ENCODE measurements at places on chromosomes 7 and 10.
A peak's percentile ranks its signal among the peaks of the same experiment; 100 is the strongest.

DNA sequence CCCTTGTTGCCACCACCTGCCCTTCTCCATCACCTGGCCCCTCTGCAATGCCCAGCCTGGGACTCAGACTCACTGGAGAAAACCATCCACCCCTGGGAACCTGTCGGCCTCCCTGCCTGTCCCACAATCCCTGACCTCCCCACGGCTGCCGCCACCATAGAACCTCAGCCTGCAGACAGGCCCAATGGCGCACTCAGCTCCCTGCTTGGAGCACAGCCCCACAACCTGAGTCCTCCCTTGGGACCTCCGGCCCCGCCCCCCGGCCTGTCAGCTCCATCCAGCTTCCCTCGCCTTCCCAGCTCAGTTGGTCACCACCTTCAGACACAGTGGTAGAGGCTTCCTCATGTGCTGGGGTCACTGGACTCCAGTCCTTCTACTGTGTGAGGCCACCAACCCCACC, 41.1 kb downstream of the PARP12 start:
- no peak for DNase-seq

DNA sequence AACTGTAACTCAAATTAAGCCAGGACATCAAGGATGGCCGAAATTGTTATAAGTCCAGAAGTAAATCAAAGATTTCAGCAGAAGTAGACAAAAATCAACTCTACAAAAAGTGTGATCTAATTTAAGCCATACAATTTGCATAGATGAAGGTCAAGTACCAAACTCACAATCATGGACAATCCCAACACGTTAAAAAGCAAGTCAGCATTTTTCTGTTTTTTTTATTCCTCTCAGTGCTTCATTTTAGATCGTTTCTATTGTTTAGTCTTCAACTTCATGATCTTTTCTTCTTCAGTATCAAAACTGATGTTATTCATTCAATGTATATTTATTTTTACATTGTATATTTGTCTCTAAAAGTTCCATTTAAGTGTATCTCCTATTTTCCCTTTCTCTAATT, 674.3 kb upstream of the PHF14 start:
- DNase-seq = no peak

GRCh38 chr7:76122516-76123239, 74.8 kb downstream of the MDH2 start:
- peak; percentile 50 for DNase-seq

GRCh38 chr10:25604591-25604990, 329.4 kb upstream of the MYO3A start:
- no peak for DNase-seq

GRCh38 chr7:1013581-1013980, 30.6 kb downstream of the CYP2W1 start:
- DNase-seq = no peak

DNA sequence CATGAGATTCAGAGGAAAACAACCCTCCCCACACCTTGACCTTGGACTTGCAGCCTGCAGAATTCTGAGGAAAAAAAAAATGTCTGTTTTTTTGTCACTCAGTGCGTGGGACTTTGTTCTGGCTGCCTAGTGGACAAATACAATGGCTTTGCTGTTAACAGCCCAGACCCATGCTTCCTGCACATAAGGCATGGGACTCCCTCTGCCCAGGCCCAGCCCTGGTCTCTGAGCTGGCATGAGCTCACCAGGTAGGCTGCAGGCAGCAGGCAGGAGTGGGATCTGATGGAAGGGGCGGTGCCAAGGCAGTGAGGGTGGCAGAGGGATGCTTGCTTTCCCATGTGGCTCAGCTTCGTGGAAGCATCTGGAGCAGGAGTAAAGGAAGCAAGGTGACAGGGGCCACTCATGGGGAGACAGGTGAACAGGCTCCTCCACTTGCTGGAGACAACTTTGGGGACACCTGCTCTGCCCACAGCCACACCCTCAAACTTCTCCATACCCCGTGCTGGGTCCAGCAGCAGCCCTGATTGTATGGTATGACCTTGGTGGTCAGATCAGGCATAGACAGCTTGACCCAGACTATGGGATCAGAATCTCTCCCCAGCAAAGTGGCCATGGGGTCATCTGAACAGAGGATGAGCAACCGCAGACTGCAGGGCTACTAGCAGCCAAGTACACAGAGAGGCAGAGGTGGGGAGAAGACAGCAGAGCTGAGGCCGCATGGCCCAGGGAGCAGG, 27.0 kb downstream of the ANXA8 start:
- no peak for DNase-seq

GRCh38 chr7:18416988-18417387, 78.6 kb upstream of the HDAC9 start:
- no peak for DNase-seq

- no peak for DNase-seq
These were observed 1068.1 kb downstream of the NRG3 start for GRCh38 chr10:82943142-82943541.

DNA sequence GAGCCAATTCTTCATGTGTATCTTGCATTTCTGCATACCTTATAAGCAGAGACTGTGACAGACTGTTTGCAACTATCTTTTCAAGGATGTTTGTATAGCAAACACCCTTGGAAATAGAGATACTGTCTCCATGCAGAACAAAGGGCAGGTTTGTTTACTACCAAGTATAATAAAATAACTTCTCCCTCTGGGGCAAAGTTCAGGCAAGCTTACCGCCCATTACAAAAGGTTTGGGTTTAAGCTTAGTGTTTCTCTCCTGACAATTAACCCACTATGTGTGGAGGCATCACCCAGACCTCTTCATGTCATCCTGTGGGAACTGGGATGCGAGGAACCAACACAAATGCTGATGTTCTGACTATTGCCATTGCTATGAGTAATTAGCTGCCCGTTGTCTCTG, 479.1 kb upstream of the ZMIZ1 start:
- no peak for DNase-seq

DNA sequence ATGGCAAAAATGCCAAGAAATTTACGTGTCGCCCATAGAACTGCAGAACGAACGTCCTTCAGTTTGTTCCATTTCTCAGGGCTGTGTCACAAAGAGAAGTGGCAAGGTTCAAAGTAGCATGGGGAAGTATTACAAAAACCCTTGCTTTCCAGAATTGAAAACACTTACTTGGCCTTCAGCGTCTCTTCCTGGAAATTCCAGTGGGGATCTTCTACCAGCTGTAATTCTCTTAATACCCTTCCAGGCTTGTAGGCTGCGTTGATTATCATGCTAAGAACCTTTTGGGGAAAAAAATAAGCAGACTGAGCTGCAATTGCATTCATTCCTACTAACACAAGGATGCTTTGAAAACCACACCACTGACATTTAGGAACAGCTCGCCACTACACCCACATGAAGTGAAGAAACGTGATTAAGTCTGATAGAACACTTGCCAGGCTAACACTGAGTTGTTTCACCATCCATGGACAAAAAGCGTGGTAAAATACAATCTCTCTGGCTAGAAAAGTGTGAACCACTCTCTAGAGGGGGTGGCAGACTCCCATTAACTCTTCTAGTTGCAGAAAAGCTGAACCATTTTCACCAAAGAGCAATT, 222.3 kb downstream of the SFMBT2 start:
- no peak for DNase-seq

DNA sequence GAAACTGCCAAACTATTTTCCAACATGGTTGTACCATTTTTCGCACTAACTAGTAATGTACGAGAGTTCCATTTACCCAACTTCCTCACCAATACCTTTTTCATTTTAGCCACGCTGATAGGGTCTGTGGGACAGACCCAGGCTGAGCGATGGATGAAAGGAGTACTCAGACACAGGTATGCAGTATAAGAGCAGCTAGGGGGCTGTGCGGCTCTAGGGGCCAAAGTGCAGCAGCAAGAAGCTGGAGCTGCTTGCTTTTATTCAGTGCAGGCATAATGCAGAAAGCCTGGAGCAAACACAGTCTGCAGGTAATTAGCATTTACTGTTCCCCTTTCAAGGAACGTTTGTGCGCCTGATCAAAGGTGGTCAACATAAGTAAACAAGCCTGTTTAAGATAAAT, 21.0 kb downstream of the UCMA start:
- DNase-seq = no peak

DNA sequence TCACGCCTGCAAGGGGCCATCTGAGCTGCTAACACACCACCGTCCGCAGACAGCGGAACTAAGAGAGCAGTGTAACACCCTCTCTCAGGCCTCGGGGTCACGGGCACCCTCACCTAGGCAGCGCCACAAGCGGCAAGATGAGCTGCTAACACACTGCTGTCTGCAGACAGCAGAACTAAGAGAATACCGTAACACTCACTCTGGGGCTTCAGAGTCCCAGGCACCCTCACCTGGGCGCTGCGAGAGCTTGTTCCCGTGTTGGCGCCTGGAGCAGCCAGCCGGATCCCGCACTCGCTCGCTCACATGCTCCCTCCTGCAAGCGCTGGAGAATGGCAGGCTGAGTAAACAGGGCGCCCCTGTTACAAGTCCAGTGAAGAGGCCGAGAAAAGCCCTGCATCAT, 160.2 kb downstream of the SRPK2 start:
- DNase-seq = no peak

- no peak for DNase-seq
These were observed 163.1 kb upstream of the HGF start for GRCh38 chr7:81932936-81933335.

DNA sequence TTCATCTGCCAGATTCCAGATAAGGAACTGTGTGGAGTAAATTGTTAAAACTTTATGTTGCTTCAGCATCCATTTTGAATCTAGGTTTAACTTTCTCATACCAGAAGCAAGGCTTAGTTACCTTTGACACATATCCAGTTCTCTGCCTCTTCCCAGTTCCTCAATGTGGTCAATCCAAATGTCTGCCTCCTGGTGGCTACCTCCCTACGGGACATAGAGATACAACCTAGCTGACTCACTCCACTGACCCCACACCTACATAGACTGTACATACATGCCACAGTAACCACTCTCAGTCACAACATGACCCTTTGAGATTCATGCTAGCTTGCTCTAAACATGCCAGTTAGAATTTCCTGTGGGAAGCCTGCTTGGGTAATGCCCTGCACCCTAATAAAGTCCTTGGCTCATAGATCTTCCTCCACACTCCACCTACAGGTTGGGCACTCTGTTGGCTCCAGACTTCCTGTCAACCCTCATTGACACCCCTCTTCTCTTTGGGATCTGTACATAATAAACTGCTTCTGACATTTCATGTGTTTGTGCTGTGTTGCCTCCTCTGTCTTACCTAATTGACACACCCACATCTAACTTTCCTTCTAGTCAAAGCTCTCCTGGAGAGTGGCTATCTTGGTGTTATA, 278.1 kb downstream of the HTR7 start:
- peak; percentile 13 for DNase-seq

DNA sequence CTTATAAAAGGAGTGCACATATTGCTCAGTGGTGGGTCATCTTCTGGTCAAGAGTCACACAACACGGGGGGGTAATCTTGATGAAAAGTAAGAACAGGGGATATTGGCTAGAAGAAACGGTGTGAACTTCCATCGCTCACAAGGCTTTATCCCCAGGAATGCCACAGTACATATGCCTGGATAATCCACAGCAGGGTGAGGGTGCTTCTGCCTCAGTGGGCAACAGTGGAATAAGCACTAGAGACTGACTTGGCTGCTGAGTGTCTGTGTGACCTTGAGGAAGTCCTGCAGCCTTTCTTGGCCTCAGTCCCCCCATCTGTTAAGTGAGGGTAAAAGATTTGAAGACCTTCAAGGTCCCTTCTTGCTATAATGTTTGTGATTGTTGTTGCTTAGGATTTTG, 44.9 kb upstream of the SHH start:
- DNase-seq = no peak

DNA sequence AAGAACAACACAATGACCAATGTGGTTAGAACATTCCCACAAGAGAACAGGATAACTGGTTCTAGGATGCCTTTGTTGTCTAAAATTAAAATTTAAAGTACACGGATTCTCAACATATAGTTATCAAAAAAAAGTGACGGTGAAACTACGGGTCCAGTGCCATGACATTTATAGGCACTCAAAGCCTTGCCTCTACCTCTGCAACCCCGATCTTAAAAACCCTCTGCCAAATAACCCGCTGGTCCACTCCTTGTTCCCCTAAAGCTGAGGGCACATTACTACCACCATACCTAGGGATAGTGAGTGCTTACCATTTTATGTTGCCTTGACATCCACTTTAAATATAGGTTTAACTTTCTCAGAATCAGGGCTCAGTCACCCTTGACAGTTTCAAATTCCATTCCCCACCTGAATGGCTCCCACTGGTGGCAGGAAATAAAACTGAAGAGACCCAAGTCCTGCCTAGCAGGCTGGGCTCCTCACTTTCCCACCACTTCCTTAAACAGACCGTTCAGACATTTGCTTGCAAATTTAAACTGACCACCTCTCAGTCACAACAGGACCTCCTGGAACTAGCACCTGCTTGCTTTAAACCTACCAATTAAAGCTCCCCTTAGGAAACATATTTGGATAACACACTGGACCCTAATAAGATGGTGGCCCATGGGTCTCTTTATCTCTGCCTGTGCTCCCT, 169.9 kb upstream of the ASAH2 start:
- peak; percentile 85 for DNase-seq

DNA sequence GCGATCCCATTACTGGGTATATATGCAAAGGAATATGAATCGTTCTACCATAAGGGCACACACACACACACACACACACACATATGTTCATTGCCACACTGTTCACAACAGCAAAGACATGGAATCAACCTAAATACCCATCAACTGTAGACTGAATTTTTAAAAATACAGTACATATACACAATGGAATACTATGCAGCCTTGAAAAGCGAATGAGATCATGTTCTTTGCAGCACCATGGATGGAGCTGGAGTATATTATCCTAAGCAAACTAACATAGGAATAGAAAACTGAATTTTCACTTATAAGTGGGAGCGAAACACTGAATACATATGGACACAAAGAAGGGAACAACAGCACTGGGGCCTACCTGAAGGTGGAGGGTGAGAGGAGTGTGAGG, 72.5 kb downstream of the MARCHF5 start:
- DNase-seq = no peak

- DNase-seq = peak; percentile 22
These were observed 64.6 kb downstream of the TFEC start for GRCh38 chr7:115965796-115966475.

DNA sequence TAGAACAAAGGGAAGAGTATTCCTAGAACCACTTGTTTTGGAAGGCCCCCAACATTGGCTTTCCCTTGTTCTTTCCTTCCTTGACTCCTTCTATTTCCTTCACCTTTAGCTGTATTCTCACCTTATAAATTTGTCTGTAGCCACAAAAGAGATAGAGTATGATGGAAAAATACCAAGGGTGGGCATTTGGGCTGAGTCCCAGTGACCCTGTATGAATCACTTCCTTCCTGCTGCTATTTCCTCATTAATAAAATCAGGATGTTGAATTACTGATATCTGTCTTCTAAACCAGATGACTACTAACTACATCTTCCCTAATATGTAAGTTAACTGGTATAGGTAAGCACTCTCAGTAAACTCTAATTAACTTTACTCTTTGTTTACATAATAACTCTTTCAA, 55.1 kb downstream of the IFIT5 start:
- DNase-seq = no peak

DNA sequence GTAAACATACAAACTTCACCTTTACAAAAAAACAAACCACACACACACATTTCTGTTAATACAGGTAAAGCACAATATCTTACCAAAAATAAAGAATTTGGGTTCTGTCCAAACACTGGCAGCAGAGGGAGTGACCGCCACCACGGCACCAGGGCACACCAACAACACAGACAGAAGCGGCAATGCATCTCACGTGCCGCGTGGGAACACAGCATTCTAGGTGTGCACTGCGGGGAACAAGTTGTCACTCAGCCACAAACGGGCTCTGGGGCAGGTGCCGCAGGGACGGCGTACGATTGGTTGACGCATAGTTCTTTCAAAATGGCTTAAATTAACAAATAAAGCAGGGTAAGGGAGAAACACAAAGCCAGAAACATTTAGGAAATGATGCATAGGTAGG, 22.3 kb downstream of the PDGFA start:
- no peak for DNase-seq

Data from Kasumi-1 (cell line).